ENCODE measurements at places on chromosomes 4 and X.

GRCh38 chrX:65463550-65463949, 71.0 kb downstream of the LAS1L start:
- DNase-seq, result no peak

DNA sequence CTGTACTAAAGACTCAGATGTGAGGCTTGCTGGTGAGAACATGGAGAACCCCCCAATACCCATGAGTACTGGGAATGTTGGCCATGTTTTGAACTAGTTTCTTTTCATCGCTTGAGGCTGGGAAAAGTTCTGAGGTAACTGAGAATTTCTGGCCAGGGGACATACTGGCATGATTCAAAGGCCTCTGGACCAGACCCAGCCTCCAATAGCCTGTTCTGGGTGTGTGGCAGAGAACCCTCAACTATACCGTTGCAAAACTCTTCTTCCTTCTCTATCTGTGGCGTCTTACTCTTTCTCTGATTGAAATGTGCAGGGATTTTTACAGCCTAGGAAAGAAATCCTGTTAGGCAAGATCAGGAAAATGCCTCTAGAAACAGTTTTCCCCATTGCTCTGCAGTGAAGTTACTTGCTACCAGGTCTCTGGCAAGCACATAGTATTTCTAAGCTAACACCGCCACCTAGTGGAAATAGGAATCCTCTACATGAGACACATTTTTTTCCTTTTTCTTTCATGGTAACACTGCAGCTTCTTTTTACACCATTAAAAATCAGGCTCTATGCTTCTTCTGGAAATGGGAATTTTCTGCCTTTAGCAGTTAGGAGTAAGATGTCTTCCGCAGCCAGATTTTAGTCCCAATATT, 170.7 kb upstream of the ZCCHC13 start:
- DNase-seq, result peak; percentile 25

DNA sequence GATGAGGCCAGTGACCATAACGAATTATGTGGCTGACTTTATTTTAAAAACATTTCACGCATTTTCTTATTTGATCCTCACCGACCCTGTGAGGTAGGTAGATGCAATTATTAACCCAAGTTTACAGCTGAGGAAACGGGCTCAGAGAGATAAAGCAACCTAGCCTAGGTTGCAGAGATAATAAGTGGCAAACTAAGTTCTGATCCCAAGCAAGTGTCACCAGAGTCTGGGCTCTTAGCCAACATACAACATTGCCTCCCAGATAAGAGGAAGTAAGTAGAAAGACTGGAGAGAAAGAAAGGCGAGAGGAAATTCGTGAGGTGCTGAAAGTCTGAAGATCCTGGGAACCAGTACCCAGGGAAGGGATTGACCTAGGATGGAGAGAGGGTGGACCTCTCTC, 77.4 kb upstream of the GPR50 start:
- no peak for DNase-seq

GRCh38 chrX:16120431-16120830, 2.9 kb upstream of the GRPR start:
- DNase-seq, result no peak

DNA sequence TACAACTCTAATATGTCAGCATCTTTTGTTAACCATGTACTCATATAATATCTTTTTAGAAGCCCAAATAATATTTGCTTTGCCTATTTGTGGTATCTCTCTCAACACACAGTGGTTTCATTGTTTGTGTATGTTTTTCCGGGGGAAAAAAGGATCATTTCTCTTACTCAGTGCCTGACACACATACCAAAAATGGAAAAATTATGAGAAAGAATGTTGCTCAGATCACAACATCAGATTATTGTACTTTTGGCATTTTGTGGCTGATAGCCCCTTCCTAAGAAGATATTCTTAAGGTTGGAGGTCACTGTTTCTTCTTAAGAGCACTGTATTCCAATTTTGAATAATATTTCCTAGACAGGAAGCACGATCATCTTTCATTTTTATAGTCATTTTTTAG, 93.6 kb downstream of the PDLIM5 start:
- no peak for DNase-seq

GRCh38 chr4:15376145-15376544, 51.7 kb upstream of the C1QTNF7 start:
- no peak for DNase-seq

DNA sequence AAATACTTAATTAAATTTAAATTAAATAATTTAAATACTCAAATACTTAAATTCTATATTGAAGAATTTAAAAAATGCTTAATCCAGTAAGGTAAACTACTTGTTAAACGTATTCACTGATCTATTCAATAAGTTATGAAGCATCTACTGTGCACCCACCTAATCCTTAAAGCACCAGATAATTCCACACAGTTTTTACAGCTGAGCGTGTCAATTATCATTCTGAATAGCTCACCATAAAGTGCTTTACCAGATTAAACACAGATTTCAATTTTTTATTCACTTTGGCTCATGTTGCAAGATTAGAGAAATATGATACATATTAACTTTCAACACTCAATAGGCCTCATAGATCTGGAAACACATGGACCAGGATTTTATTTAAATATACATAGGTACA, 79.2 kb upstream of the DDIT4L start:
- no peak for DNase-seq

DNA sequence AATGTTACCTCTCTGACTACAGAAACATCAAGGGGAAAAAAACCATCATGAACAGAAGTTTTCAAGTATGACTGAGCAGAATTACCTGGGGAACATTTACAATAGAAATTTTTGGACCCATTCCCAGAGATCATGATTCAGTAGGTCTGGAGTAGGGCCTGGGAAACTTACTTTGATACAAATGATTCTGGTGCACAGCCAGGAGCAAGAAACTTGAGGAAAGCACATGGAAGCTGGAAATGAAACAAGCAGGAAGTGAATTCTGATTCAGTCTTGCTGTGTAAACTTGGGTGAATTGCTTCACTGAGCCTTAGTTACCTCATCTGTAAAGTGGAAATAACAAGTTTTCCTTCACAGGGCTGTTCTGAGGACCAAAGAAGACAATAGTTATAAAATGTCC, 192.5 kb upstream of the TAPT1 start:
- peak; percentile 89 for DNase-seq

DNA sequence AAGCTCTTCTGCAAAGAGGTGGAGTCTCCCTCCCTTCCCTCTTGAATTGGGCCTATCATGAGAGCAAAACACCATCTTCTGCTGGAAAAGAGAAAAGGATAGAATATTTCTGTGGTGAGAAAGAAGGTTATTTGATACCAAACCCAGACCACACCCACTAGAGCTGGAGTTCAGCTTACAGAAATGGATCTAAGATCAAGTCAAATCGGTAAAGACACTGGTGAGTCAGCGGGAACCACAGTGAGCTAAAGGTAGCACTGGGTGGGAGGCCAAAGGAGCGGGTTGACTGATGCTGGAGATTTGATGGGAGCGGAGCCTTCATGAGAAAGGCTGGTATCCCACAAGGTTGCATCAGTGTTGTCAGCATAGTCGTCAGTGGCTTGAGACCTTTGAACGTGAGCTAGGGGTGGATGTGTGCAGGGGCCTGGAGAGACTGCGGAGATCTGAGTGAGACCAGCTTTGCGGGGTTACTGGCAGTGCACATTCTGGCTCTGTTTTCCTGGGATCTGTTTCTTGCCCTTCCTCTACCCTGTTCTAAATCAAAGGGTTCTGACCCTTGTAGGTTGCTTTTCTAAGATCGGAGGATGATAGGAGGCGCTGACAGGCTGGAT, 106.4 kb upstream of the SCOC start:
- peak; percentile 51 for DNase-seq

- DNase-seq, result no peak
Measured at GRCh38 chr4:31068257-31069075, 348.3 kb downstream of the PCDH7 start.

GRCh38 chrX:3811331-3812311, 98.2 kb upstream of the PRKX start:
- no peak for DNase-seq

GRCh38 chr4:145735347-145735675, 55.4 kb downstream of the C4orf51 start:
- peak; percentile 84 for DNase-seq

DNA sequence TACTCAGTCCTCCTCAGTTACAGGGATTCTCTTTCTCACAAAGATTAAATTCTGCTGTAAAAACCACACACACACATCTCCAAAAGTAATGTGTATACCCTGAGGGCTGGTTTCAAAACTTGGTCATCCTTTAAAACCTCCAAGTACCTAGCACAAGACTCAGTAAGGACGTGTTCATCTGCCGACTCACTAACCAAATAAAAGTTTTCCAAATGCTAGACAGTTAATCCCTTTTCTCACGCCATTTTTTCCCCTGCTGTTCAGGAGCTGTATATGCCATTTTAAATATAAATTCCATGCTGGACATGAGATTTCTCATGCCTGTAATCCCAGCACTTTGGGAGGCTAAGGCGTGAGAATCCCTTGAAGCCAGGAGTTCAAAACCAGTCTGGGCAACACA, 3.9 kb upstream of the SAT1 start:
- DNase-seq, result peak; percentile 40

GRCh38 chr4:128298852-128299251, 11.2 kb upstream of the PGRMC2 start:
- DNase-seq, result no peak

GRCh38 chrX:110316351-110317060, 1.4 kb downstream of the AMMECR1 start:
- DNase-seq, result no peak

DNA sequence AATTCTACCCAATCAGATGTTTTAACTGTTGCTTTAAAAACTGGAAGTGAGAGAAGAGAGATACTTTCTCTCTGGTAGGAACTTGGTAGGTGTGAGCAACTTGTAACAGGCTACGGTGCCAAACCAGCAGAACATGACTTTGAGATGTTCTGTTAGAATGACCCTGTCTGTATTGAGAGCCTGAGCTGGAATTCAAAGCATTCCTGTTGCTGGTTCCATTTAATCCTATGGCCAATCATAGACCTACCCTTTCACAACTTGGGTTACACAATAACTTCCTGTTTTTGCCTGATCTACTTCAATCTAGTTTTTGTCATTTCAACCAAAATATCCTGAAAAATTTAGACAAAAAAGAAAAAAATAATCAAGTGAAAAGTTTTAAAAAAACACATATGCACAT, 1.7 kb upstream of the PRRG1 start:
- peak; percentile 47 for DNase-seq

GRCh38 chrX:14934423-14934822, 61.2 kb downstream of the MOSPD2 start:
- DNase-seq, result no peak

DNA sequence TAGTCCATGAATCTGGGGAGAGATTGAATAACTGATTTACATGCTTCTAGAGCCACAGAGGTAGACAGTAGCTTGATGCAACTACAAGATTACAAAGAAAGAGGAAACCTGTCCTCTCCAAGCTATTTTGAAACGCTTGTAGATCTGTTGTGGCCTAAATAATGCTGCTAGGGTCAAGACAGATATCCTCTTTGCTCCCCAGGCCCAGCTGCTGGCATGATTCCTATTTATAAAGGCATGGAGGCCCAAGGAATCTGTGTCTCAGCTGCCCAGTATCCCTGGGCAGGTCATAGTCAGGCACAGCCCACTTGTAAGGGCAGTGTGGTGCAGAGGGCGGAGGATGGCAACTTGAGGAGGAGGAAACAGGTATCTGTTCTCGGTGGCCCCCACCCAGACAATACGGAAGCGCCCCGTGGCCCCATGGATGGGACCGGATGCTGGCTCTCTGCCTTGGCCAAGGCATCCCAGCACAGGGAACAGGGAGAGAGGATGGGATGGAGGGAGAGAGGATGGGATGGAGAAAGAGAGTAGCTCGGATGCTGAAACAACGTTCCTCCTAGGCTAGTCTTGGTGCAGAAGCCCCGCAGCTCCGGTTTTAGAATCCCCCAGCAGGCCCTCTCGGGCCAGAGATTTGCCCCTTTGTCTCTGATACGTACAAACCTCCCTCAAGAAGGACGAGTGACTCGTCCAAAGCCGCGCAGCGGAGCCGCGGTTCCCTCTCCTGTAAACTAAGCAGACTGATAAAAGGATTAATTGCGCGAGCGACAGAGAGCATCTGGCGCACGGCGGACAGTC, 767 bp upstream of the SMIM20 start:
- no peak for DNase-seq

GRCh38 chr4:54516556-54517215, 141.1 kb upstream of the KIT start:
- DNase-seq, result no peak

DNA sequence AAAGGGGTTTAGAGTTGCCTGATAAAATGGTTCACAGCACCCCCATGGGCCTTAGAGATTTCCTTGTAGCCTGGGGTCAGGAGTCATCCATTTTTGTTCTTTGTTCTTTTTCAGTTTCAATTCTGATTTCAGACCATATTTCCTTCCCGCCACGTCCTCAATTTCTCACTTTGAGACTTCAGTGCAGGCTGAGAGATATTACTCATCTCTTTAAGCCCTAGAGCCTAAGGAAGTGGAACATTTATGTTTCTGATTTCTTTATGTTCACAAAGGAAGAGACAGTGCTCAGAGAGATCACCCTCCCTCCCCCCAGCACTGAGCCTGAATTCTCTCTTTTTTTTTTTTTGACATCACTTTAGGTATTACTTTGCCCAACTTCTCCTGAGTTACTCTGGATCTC, 56.3 kb downstream of the MSN start:
- DNase-seq, result no peak

DNA sequence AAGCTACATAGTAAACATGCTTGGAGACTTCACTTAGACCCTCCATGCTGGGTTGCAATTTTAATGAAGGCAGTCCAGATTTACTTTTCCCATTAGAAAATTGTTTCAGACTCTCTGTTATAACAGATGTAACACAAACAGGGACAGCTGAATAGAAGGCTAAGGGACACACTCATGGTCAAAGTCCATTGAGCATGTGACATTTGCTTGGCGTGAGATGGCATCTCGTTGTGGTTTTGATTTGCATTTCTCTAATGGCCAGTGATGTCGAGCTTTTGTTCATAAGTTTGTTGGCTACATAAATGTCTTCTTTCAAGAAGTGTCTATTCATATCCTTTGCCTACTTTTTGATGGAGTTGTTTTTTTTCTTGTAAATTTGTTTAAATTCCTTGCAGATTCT, 358.2 kb upstream of the CLNK start:
- DNase-seq, result no peak

DNA sequence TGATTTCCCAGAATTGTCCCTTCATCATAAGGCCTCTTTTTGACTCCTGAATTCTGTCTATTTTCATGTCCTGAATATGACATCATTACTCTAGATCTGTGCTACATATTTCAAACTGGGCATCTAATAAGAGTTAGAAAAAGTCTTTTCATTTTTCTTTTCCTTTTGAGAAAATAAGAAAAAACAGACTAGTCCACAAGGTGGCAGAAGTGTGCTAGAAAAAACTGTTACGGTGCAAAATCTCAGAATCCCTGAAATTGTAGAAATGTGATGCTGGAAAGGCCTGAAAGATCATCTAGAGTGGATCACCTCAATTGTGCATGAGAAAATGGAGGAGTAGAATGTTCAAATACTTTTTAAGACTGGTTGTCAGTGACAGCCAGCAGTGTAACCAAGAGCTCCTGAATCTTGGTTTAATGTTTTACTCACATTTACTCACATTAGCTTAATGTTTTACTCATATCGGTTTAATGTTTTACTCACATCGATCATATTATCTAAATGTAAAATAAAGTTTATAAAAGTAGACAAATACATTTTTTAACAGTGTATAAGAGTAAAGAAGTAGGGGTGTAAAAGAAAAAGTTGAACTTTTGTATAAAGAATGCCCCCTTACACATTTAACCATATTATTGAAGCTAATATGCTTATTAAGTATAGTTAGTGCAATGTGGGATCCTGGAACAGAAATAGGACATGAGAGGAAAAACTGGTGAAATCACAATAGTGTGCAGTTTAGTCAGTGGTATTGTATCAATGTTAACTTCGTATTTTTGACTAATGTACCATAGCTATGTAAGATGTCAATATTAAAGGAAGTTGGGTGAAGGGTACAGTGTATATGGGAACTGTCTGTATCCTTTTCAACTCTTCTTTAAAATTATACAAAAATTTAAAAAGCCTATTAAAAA, 15.2 kb downstream of the ASB11 start:
- no peak for DNase-seq

All from skeletal muscle cell (primary cell).